ENCODE measurements at places on chromosomes 5 and 9. TPM values are rescaled to one million over a fixed set of nuclear protein-coding genes. Genes with fewer than 3 reads are reported as not detected.

DNA sequence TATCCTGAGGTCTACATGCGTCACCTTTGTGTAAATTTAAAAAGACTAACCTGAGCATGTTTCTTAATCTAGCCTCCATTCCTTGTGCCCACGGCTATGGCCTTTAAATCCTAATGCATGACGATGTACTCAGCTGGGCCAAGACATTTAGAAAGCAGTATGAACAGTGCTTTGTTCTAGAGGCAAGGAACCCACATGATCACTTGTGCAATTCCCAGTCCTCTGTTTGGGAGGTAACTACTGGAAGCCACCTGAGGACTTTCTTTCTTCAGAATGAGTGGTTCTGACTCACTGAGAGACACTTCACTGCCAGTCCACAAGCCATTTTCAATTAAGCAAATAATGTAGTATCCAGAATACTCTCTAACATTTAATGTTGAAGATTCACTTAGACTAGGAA lies 181.3 kb downstream of the RAB3C start:
- DNase-seq = no peak

GRCh38 chr5:8288334-8288733 lies 419.4 kb downstream of the MTRR start:
- DNase-seq = no peak

- peak; percentile 15 for DNase-seq
These were observed 127.2 kb downstream of the OLFM1 start for GRCh38 chr9:135214706-135215105.

DNA sequence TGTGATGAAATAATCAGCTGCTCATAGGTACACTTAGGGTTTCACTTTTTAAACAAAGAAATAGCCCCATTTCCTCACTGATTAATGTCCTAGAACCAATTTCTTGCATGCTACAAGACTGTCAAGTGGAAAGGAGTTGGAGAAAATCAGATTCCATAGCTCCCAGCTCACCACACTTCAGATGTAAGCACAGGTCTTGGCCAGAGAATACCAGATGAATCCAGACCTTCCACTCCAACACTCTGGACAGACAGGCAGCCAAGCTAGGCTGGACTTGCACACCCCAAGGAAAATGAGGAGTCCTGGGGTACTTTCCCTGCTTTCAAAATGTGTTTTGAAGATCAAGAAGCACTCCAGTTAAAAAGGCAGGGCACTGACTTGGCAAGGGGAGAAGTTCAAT lies 68.5 kb downstream of the KLHL3 start:
- no peak for DNase-seq

GRCh38 chr9:133558191-133559126 lies 24.0 kb downstream of the ADAMTSL2 start:
- DNase-seq = no peak

GRCh38 chr5:84228266-84228665 lies 156.4 kb downstream of the EDIL3 start:
- DNase-seq = no peak

DNA sequence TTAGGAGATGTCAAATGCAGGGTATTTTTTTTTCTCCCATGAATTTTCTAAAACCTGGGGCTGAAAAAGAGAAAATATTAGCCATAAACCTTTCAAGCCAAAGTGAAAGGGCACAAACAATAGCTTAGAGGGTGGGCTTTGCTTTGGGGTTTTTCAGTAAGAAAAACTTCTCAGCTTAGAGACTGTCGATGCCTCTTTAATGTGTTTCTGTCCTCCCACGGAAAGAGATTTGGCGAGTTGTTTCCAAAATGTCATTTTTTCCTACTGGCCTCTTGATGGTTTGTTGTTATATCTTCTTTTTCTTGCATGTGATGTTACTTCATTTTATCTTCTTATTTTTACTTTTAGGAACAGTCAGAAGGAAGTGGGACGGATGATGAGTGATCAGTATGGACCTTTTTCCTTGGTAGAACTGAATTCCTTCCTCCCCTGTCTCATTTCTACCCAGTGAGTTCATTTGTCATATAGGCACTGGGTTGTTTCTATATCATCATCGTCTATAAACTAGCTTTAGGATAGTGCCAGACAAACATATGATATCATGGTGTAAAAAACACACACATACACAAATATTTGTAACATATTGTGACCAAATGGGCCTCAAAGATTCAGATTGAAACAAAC lies 177.3 kb downstream of the SMARCA2 start:
- no peak for DNase-seq

DNA sequence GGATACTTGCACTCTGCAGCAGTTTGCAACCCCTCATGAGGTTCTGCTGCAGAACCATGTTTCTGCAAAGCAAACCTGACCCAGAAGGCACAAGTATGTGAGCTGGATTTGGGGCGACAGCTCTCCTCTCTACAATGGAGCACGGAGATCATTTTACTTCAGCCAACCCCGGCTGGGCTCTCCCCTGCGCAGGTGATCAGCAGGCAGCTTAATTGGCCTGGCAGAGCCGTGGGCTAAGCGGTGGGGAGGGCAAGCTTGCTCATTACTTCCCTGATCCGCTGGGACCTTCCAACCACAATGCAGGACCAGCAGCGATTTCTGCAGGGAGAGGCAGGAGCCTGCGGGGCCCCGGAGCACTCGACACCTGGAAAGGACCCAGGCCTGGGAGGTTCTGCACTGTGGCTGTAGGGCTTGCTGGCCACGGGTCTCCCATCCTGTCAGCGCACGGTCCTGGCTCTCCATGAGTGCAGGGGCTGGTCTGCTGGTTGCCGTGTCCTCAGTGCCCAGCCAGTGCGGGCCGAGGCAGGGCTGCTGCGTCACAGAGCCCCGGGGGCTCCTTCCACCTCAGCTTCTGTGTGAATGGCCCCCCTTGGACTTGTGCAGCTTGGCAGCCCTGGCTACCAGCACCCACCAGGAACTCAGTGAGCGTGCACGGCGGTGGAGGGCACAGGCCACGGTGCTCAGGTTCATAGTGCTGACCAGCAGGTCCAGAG lies 51.8 kb upstream of the RAPGEF1 start:
- DNase-seq = no peak

GRCh38 chr9:107779731-107780130 lies 290.2 kb upstream of the KLF4 start:
- DNase-seq = no peak

- peak; percentile 34 for DNase-seq
These were observed 61.6 kb upstream of the RPL26L1 start for GRCh38 chr5:172897481-172898217.

- no peak for DNase-seq
These were observed 5.3 kb upstream of the ARHGEF37 start for GRCh38 chr5:149576021-149576420.

GRCh38 chr9:90421786-90422185 lies 220.8 kb downstream of the DIRAS2 start:
- no peak for DNase-seq

DNA sequence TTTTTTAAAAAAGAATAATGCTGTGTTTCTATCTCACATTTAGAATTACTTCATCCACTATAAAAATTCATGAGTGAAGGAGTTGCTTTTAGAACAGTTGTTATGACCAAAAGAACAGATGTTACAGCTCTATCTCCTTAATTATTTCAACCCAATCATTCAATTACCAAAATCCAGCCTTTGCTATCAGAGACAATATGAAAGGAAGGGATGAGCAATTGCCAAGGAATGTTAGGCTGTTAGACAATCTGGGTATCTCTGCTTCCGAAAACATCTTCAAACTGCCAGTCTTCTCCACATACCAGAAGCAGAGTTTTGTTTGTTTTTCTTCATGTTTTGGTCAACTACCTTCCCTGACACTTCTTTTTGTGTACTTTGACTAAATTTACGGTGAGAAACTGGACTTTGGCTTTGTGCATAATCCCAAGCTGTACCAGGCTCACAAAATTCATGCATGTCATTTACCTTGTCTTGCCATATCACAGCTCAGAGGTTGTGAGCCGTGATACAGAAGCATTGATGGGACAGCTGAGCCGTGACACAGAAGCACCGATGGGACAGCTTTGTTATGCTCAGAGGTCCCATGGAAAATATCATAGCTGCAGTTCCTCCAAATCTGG lies 405.5 kb downstream of the KIF4B start:
- DNase-seq = no peak

GRCh38 chr5:149831492-149831891 lies 101.4 kb downstream of the PPARGC1B start:
- DNase-seq = no peak

- DNase-seq = no peak
These were observed 451.8 kb downstream of the RAB3C start for GRCh38 chr5:59034498-59035186.

DNA sequence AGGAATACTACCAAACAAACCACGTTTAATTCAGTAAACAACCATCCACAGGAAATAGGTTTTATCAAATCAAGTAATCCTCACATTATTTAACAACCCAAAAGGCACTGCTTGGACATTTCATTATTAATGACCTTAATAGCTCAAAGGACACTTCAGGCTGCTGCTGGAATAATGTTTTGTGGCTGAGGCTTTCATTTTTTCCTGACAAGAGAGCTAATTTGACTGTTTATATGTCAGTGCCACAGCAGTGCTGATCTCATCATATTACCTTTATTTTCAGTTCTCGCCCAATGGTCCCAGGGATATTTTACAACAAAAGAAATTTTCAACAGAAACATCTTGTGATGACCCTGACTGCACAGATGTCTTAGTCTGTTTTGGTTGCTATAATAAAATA lies 589.8 kb upstream of the GRAMD2B start:
- DNase-seq = no peak

DNA sequence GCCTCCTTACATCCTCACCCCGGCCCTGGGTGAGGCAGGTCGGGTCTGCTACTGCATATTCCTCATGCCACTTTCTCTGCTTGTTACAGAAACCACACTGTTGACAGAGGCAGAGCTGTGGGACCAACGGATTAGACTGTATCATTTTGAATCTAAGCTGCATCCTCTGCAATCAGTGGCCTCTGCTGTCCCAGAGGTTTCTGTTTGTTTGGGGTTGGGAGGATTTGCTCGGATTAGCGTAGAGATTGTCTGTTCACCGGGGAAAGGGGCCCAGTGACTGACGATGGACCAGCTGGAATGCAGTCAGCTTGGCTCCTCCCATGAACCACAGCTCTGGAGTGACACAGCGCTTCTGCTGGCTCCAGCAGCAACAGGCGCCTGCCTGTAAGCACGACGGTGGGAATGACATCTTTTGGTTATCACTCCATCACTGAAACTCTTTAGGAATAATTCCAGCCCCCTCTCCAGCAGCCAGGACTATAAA lies 37.3 kb upstream of the ADRA1B start:
- peak; percentile 79 for DNase-seq

GRCh38 chr5:27437594-27438200 lies 399.3 kb upstream of the CDH9 start:
- no peak for DNase-seq

GRCh38 chr5:151670953-151671636 lies 15.6 kb downstream of the SPARC start:
- DNase-seq = no peak

GRCh38 chr9:113603773-113604172 lies 140.2 kb downstream of the RGS3 start:
- no peak for DNase-seq

DNA sequence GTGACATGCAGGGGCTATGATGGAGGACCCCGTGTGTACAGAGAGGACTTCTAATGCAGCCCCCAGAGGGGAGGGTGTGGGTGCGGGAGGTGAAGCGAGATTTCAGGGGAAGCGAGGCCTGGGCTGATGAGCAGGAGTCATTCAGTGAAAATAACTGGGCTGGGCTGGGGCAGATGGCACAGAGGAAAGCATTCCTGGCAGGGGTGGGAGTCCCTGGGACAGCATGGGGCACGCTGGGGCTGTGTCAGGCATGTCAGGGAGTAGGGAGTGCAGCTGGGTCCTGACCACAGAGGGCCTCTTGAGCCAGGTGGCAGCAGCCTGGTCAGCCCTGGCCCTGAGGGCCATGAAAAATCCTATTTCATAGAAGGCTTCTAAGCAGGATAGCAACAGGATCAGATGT lies 36.6 kb downstream of the COL15A1 start:
- DNase-seq = no peak

GRCh38 chr5:36632363-36632664 lies 25.9 kb downstream of the SLC1A3 start:
- no peak for DNase-seq

- DNase-seq = no peak
These were observed 37.4 kb downstream of the RASGEF1C start for GRCh38 chr5:180171568-180172094.

GRCh38 chr5:21085791-21086190 lies 1097.8 kb upstream of the CDH18 start:
- DNase-seq = no peak

UAP1L1 gene
- 12.6 TPM for total RNA-seq

ZFYVE16 gene
- 30.5 TPM for total RNA-seq

GTF3C4 gene
- 9.9 TPM for total RNA-seq

CCIN gene
- 0.17 TPM for total RNA-seq

EXOSC3 gene
- total RNA-seq = 17.9 TPM

SLC46A2 gene
- total RNA-seq = not detected

GALT gene
- 61.2 TPM for total RNA-seq

SLC6A3 gene
- total RNA-seq = not detected

PNPLA7 gene
- 10.7 TPM for total RNA-seq

MORN5 gene
- total RNA-seq = not detected

INSL4 gene
- total RNA-seq = not detected

UBE2QL1 gene
- total RNA-seq = 22.1 TPM

CNTNAP3 gene
- total RNA-seq = 5.7 TPM
